ENCODE measurements at places on chromosomes 3 and 15.
A peak's percentile ranks its signal among the peaks of the same experiment; 100 is the strongest.

GRCh38 chr15:98815207-98815606 lies 166.9 kb downstream of the IGF1R start:
- no peak for DNase-seq

DNA sequence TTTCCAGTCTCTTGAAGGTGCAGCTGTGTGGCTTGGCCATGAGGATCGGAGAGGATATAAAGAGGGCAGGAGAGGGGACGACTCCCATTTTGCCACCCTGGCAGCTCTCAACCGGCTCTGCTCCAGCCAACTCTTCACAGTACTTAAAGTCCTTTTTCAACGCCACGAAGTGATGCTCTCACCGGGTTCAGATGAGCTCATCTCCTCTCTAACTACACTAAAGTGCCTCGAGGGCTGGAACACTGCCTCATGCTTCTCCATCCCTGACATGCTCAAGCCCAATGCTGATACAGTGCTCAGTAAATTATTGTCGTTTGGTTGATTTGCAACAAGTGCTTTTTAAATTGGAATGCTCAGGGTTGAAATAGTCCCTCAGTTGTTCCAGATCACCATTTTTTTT lies 97.8 kb downstream of the GTPBP8 start:
- no peak for DNase-seq

DNA sequence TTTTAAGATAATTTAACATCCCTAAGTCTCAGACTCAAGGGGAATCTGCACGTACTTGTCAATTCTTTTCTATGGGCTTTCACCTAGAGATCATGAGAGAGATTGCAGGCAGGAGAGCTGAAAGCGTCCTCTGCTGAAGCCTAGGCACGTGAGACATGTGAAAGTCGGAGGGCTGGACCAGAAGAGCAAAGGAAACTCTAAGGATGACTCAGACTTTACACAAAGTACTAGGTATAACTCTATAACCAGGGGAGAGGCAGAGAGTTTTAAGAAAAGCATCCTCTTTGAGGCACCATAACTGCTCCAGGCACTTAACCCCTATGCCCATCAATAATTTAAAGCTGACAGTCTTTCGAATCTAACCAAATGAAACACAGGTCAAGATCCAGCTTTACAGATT lies 436.6 kb downstream of the VGLL3 start:
- DNase-seq = no peak

GRCh38 chr3:145519398-145520047 lies 641.5 kb downstream of the PLOD2 start:
- DNase-seq = no peak

DNA sequence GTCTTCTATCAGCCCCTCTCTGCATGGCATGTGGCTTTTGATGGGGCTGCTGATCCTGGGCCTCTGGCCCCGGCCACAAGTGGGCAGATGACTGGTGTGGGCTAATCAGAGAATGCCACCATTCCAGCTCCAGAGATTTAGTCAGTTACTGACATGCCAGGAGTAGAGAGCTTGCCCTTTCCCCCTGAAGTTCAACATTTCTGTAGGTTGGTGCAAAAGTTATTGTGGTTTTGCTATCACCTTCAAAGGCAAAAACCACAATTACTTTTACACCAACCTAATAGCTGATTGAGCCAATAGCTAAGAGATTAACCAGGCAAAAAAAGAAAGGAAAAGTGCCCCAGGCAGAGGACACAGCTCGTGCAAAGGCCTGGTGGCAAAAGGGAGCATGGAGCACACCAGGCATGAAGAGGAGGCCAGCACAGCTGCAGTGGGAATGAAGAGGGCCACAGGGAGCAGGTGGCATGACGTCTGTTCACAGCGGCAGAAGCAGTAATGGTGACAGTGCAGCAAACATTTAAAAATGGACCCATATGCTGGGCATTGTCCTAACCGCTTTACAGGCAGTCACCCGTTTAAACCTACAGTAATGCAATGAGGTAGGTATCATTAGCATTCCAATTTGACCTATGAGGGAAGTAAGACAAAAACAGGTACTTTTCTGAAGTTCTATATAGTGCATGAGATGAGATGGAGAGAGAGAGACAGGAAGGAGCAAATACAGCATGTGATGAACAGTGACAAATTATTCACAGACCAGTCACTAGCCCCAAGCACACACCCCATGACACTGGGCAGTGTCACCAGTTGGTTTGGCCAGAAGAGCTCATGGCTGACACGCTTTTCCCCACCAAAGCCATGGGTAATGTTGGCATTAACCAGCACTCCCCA lies 373.0 kb upstream of the PROK2 start:
- no peak for DNase-seq

DNA sequence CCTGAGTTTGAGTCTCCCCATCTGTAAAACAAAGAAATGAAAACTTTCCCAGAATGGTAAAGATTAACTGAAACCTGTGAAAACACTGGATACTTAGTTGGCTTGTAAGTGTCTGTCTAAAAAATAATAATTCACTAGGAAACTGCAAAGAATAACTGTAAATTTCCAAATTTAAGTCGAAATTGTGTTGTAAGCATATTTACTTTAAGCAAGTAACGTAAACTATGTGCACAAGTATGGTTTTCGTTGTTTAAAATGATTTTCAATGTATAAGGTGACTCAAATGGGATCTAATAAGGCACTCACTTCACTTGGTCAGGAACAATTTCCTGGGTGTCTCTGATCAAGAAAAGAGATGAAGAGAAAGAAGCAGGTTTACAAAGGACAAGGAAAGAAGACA lies 8.5 kb upstream of the TARS3 start:
- DNase-seq = no peak

DNA sequence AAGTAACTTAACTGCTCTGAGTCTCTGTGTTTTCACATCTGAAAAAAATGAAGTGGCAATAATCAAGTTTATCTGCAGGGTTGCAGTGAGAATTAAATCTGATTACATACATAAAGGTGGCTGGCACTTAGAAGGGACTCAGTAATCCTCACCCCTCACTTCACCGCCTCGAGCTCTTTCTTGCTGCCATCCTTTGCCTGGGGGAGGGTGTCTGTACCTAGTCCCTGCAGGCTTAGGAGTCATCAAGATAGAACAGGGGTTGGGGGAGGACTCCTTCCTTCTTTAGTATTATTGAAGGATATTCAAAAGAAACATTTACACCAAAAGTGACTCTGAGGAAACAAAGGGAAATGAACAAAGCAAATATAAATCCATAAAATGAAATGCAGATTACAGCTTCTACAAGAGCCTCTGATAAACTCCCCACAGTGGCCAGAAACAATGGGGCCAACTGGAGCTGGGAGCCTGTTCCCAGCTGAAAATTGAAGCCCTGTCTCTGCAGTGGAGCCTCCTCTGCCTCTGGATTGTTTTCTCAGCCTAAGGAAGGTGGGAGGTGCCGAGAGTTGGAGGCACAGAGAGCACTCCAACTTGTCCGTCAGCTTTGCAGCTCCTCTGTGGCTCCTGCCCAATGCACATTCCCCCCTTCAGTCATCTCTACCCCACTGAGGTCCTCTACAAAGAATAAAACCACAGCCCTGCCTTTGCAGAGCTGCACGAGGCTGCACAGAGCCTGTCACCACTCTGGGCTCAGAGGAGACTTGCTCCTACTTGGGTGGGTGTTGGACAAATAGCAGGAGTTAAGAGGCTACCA lies 41.8 kb downstream of the CRYGS start:
- no peak for DNase-seq

GRCh38 chr3:55750525-55750924 lies 263.4 kb upstream of the WNT5A start:
- DNase-seq = peak; percentile 74

- DNase-seq = no peak
Observed at GRCh38 chr3:67723863-67724262, 69.5 kb upstream of the SUCLG2 start.

GRCh38 chr3:183897606-183898005 lies 12.9 kb upstream of the PARL start:
- DNase-seq = no peak

- no peak for DNase-seq
Observed at GRCh38 chr3:13251166-13251903, 168.8 kb downstream of the NUP210 start.

GRCh38 chr3:169297214-169297613 lies 366.3 kb downstream of the MECOM start:
- no peak for DNase-seq

GRCh38 chr3:193946945-193947344 lies 189.0 kb upstream of the HES1 start:
- no peak for DNase-seq

GRCh38 chr3:149393345-149394160 lies 16.1 kb upstream of the TM4SF1 start:
- peak; percentile 65 for DNase-seq

DNA sequence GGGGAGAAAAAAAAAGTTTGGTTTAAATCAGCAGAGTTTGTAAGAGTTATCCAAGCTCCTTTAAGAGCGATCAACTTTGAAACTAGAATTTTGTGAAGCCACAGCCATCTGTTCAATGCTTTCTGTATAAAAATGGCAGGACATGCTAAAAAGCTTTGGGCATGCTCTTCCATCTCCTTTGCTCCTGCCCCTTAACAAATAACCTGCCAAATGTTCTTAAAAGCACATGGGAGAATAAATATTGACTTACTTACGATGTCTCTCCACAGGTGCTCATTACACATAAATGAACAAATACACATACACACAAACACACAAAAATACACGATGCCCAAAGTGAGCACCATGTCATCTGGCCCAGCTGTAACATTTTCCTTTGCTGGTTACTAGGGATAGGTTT lies 211.8 kb upstream of the DPH6 start:
- DNase-seq = no peak

DNA sequence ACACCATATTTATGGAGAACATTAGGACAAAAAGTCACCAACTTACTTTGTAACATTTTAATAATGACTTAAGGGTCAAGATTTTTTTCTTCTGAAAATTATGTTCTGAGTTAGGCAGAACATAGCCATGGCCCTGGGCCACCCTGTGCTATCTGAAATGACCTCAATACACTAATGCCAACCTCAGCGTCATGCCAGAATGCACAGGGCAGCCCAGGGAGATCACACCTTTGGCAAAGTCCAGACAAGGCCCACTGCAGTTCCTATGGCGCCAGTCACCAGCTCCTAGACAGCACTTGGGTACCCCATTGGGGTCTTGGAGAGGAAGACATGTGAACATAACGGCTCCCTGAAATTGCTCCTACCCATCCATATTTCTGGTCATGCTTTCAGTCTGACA lies 33.1 kb downstream of the HCLS1 start:
- no peak for DNase-seq

DNA sequence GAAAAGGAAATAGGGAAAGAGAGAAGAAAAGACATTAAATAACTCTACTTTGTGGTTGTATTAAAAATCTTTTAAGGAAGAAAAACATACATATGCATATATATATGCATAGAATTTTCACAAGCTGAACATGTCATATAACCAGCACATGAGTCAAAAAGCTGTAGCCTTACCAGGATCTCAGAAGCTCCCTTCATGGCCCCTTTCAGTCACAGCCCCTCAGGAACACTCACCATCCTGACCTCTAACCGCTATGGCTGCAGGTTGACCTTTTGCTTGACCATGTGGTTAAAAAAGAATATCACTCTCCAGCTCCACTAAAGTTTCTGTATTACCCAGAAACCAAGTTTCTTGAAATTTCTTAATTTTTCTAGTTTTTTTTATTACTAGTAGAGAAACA lies 103.4 kb downstream of the CHST2 start:
- DNase-seq = no peak

DNA sequence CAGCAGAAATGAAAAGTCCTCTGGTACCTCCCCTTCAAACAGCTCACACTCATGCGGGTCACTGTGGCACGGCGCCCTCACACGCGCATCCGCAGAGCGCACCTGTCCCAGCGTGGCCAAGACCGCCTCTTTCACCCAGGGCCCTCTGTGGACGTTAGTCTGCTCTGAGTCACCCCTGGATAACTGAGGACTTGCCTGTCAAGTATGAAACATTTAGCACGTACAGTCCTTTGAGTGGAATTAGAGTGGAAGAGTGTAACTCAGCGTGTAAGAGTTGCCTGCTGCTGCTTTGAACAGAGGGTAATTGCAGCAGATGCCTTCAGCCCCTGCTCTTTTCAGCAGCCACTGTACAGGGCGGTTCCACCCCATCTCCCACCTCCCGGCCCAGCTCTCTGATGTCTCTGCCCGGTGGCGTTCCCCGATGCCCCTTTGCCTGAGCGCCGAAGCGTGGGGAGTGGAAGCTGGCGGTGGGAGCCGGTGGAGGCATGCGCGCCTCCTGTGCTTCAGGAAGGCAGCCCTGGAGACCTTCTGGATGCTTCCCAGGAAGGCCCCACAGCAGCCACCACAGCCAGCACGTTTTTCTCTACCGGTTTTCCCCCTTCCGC lies 23.0 kb downstream of the CPN2 start:
- DNase-seq = no peak

- peak; percentile 98 for DNase-seq
Observed at GRCh38 chr15:68354923-68355322, 77.0 kb downstream of the ITGA11 start.

- no peak for DNase-seq
Observed at GRCh38 chr3:59286791-59287531, 237.1 kb upstream of the CFAP20DC start.

DNA sequence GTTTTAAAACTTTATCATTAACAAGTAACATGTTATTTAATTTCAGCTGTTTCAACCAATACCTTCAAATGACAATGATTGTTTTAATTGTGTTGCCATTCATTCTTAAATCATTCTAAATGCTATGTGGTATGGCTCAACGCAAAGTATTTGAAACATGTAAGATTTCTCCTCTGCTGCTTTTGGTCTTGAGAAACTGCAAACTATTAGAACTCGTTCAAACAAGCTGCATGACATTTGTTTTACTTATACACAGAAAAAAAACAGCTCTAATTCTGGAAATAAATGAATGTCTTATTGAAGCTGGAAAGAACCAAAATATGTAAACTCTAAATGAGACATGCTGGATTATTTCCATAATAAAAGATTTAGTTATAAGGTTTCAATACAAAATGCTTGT lies 29.3 kb downstream of the FBN1 start:
- no peak for DNase-seq

DNA sequence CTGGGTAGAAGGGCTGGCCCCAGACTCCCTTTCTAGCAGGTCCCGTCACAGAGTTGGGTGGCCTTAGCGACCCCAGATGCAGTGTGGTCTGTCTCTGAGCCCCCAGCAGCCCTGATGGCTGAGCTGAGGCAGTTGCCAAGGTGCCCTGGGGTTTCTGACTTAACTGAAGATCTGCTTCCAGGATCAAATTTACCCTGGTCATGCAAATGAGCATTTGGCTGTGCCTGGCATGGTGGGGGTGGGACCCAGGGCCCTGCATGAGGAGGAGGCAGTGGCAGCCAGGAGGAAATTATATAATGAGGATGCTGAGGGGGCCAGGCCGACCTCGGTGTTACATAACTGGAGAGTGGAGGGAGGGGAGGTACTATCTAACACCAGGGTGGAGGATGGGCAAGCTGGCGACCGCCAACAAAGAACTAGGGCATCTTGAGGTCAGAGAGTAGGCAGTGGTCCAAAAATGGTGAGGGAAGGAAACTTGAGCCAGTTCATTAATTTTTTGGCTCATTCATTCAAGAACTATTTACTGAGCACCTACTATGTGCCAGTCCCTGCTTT lies 16.4 kb downstream of the PLEKHO2 start:
- no peak for DNase-seq

GRCh38 chr3:119702530-119703527 lies at the start of gene CFAP91:
CFAP91 (plus strand) TSS chr3:119703022; CDS start chr3:119703099, 77 bp downstream.
- peak; percentile 64 for DNase-seq
